Pancreas (tissue), 10 donors: ENCODE measurements at places on chromosomes 12 and 14. TPM values are rescaled to one million over a fixed set of nuclear protein-coding genes. Genes with fewer than 3 reads are reported as not detected.

DNA sequence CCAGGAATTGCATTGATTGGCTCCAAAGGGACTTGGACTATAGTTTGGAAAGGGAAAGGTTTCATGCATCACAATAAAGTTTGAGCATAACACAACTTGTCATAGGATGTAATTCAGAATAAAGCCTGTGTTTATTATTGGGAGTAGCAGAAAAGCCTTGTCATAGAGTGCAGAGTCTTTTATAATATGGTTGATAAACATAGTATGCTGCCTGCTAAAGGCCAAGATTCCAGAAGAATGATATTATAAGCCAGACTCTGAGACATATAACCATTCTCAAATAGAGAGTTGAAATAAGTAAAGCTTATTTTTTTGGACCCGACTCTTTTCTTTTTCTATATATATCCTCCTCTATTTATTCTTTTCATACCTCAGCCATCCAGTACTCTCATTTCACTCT lies 207.3 kb downstream of the LRIG3 start:
- no peak for DNase-seq

DNA sequence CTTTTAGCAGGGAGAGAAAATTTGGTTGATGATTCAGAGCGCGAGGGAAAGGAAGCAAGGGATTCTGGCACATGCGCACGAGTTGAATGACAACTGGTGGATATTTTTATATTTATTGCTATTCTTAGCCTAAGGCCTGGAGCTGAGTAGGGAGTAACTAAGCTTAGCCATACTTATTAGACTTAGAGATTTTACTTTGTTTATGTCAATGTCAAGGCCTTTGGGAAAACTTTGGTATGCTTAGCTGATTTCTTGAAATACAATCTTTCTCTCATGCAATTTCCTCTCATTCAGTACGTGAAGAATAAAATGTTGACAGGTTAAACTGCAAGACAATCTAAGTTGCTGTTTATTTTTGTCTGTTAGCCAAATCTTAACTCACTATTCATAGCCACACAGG lies 101.1 kb downstream of the CRADD start:
- no peak for DNase-seq

GRCh38 chr12:3207858-3208257 lies 130.7 kb downstream of the TSPAN9 start:
- no peak for DNase-seq

DNA sequence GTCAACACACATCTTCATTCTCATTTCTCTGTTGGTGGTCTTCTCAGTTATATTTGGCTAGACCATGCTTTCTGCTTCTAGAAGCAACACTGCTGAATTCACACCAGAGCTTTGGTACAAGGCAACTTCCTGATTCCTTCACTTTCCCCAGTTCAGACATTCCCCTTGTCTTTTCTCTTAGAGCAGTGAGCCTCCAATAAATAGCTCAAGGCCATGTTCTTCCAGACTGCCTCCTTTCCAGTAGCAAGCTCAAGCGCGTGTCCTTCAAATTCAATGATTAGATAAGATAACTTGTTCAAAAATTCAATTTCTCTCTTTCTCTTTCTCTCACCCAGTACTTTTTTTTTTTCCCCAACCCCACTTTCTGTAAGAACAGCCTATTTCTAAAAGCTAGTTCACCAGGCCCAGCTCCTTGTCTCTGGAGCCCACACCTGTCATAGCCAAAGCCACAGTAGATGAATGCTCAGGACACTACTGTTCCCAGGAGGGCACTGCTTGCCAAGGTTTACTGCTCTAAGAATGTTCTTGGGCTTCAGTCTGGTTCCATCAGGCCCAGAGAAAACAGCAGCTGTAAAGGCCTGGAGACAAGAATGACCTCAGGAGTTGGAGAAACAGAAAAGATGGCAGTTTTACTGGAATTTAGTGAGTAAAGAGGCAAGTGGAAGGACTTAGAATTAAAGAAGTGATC lies 17.7 kb downstream of the TBK1 start:
- no peak for DNase-seq

DNA sequence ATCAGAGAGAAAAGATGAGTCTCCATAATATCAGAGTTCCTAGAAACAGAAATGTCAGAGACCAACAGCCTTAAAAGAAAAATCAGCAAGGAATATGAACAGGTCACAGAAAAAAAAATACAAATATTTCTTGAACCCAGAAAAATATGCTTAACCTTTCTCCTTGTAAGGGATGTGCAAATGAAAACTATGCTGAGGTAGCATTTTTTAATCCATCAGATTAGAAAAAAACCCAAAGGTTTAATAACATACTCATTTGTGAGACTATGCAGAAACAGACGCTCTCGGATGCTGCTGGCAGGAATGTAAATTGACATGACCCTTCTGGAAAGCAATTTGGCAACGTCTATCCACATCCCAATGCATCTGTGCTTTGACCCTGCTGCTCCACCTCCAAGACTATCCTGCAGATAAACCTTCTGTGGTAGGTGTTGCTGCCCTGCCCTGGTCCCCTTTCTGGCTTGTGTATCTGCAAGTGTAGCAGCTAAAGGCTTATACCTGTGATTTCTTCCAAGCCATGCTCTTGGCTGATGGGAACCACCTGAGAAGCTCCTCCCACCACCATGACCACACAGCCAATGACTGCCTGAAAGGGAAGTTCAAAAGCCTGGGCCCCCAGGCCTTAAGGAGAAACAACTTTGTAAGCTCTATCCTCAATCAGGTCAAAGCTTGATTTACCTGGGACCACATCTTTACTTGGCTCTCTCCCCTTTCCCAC lies 49.4 kb downstream of the LTBP2 start:
- no peak for DNase-seq

- DNase-seq, result no peak
Observed at GRCh38 chr14:34465069-34465859, 3.2 kb upstream of the SPTSSA start.

- DNase-seq, result no peak
Observed at GRCh38 chr12:117333331-117333881, 28.0 kb downstream of the NOS1 start.

DNA sequence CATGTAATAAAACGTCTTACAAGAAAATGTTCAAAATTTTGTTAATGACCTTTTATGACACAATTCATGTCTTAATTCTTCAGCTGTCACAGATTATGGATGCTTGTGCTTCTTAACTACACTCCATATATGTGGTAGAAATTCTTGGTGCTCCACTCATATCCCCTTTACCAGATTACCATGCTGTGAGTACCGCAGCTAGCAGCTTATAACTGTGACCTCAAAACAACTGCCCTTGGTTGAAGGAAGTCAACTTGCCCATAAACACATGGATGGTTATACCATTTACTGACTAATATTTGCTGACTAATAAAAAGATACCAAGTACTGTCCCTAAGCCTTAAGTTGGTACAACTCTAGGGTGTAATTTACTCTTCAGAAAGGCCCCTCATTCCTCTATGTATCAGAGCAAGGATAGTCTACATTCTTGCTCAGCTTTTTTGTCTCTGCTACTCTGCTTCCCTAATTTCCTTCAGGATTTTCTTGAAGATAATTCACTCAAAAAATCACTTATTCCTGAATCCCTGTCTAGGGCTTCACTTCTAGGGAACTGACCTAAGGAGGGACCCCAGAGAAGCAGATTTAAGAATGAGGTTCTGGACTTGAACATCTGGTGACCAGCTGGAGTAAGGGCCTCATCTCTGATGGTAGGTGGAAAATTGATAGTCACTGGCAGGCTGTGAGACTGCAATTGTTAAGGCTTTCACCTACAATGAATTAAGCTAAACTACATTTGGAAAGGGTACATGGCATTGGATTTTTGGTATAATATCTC lies 152.3 kb downstream of the SLC6A15 start:
- no peak for DNase-seq

- DNase-seq, result no peak
Observed at GRCh38 chr12:75717902-75718301, 206.5 kb upstream of the KRR1 start.

- no peak for DNase-seq
Observed at GRCh38 chr14:51458563-51458955, 193.2 kb upstream of the FRMD6 start.

DNA sequence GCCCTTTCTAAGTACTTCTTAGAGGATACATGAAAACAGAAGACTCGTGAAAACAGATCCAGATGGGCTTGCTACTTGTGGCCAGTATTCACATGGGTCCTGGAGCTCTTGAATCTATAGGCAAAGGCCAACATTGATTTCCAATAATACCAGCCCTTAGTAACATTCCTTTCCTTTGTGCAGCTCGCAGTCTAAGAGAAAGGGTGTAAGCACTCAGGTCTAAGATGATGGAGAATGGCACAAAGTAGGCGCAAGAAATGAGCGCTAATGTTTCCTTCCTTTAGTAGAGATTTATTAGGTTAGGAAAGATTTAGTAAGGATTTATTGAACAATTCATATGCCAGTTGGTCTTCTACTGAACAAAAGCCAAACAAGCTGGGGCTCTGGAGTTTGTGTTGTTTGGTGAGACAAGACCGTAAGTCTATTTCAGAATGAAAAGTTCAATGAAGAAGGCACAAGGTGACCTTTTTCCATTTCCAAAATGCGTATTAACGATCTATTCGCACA lies 525 bp downstream of the RNU6-8 start:
- no peak for DNase-seq

GRCh38 chr14:52351233-52352060 lies 37.3 kb downstream of the PTGER2 start:
- no peak for DNase-seq

KRT3 gene
- not detected for total RNA-seq

PIANP gene
- total RNA-seq, result not detected

FAM186B gene
- 0.49 TPM for total RNA-seq

IGF1 gene
- 23.8 TPM for total RNA-seq

CLEC4D gene
- 0.32 TPM for total RNA-seq

RBP5 gene
- total RNA-seq, result 0.73 TPM

KCNMB4 gene
- 0.72 TPM for total RNA-seq
